ENCODE measurements at places on chromosomes 1 and 21. TPM values are rescaled to one million over a fixed set of nuclear protein-coding genes. Genes with fewer than 3 reads are reported as not detected.

DNA sequence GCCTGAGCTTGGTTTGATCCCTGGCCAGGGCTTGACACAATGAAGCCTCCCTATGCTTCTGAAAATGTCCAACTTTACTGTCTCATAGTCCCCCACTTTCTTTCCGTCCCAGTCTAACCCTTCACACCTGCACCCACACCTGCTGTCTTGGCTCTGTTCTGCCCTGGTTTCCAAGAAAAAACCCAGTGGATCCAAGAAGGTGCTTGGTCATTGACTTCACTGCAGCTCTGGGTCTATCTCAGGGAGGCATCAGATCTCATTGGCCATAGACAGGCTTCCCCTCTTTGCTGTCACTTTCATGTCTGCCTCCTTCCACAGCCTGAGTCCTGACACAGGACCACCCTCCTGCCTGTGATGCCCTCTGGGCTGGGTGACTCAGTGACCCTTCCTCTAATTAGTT lies 37.8 kb upstream of the ETV3 start:
- no peak overlapping the region for H3K27ac ChIP-seq
- H3K4me1 ChIP-seq: no peaks in the 10 kb centered on the region
- no peaks in the 10 kb centered on the region for H3K36me3 ChIP-seq
- DNase-seq: no peak

DNA sequence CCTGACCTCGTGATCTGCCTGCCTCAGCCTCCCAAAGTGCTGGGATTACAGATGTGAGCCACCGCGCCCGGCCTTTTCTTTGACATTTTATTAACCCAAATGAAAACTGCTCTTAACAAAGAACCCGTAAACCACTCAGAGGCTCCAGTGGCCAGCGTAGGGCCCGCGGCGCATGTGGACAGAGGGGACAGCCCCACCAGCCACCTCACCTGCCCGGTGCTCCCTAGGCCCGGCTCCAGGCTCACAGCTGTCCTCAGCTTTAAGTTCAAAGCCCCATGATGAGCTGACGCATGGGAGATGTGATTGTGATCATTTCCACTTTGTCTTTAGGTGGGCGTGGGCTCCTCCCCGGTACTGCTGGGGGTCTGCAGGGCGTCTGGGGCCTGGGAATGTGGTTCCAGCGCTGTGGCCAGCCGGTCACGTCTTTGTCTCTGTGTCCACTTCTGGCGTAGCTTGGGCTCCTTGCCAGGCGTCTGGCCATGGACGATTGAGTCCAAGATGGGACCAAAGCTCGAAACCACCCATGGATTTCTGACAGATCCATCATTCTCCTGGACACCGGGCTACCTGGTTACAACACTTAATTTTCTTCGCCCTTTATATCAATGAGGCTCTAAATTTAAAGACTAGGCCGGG lies 6.9 kb downstream of the PRKCZ start:
- H3K4me1 ChIP-seq: no peaks in the 10 kb centered on the region
- H3K27ac ChIP-seq: no peak overlapping the region
- peaks cover 22% of the 10 kb centered on the region for H3K36me3 ChIP-seq

- no peaks in the 10 kb centered on the region for H3K27me3 ChIP-seq
- H3K27ac ChIP-seq: no peak overlapping the region
- no peaks in the 10 kb centered on the region for H3K4me1 ChIP-seq
- no peak for DNase-seq
- H3K4me3 ChIP-seq: no peak overlapping the region
Measured at GRCh38 chr1:30539884-30540283, 183.5 kb downstream of the MATN1 start.

DNA sequence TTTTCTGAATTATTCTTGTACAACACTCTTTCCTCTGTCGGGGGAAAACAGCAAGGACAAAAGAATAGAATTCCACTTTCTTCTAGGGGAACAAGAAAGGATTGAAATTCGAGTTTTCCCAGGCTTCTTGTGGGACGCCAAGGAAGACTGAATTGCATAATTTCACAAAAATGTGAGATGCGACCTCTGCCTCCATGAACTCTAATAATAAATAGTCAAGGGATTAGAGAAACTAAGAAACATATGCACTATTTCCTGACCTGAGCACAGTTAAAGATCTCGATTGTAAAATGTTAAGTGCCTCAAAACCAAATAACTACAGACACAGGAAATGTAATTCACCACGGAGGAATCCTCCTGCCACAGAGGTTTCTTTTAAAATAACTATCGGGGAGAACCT lies 117.3 kb upstream of the MARK1 start:
- H3K36me3 ChIP-seq: no peaks in the 10 kb centered on the region
- H3K4me1 ChIP-seq: no peaks in the 10 kb centered on the region
- H3K27ac ChIP-seq: no peak overlapping the region
- no peak for DNase-seq
- no peak overlapping the region for H3K4me3 ChIP-seq

GRCh38 chr1:39561279-39561678 lies 15.3 kb downstream of the PABPC4 start:
- DNase-seq: no peak
- no peak overlapping the region for H3K27ac ChIP-seq
- H3K4me1 ChIP-seq: no peaks in the 10 kb centered on the region

GRCh38 chr1:175530622-175531375 lies 212.6 kb downstream of the TNR start:
- no peaks in the 10 kb centered on the region for H3K27me3 ChIP-seq
- H3K4me3 ChIP-seq: no peak overlapping the region
- DNase-seq: no peak
- no peaks in the 10 kb centered on the region for H3K36me3 ChIP-seq

DNA sequence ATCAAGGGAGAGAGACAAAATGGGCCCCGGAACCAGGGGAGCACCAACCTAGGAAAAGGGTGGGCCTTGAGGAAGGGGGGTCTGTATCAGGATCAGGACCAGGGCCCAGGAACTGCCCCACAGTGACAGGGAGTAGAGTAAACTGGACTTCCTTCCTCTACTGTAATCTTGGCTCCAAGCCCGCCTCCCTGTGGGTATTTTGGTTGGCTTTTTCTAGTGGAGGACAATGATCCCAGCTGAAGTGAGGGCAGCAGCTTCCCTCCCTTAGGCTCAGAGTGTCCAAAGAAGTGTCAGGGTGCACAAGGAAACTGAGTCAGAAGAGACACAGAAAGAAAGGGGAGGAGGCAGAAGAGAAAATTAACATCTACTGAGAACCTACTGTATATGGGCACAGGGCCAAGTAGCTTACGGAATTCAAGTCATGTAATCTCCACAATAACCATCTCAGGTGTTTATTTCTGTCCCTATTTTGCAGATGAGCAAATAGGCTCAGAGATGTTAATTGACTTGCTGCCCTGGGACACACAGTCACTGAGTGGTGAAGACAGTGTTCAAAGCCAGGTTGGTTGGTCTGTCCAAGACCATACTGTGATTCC lies 4.8 kb downstream of the UBQLN4 start:
- H3K4me3 ChIP-seq: no peak overlapping the region
- H3K27me3 ChIP-seq: no peaks in the 10 kb centered on the region
- no peaks in the 10 kb centered on the region for H3K36me3 ChIP-seq
- H3K4me1 ChIP-seq: peaks cover 8% of the 10 kb centered on the region
- no peak for DNase-seq
- no peak overlapping the region for H3K27ac ChIP-seq

- no peaks in the 10 kb centered on the region for H3K36me3 ChIP-seq
- H3K4me1 ChIP-seq: no peaks in the 10 kb centered on the region
- H3K27me3 ChIP-seq: no peaks in the 10 kb centered on the region
Measured at GRCh38 chr1:177229781-177230180, 59.0 kb downstream of the BRINP2 start.

- no peak overlapping the region for H3K27ac ChIP-seq
- no peaks in the 10 kb centered on the region for H3K36me3 ChIP-seq
- no peak overlapping the region for H3K4me3 ChIP-seq
- H3K4me1 ChIP-seq: no peaks in the 10 kb centered on the region
- H3K27me3 ChIP-seq: no peaks in the 10 kb centered on the region
- DNase-seq: no peak
Measured at GRCh38 chr21:27251752-27252151, 284.9 kb upstream of the ADAMTS5 start.

Gene IQGAP3
- 0.07 TPM for polyA plus RNA-seq

Gene OR2L8
- 0.20 TPM for polyA plus RNA-seq

Gene AIRE
- polyA plus RNA-seq: 0.37 TPM

Measured in B cell (primary cell).